ENCODE measurements at places on chromosomes 7 and 10.
A peak's percentile ranks its signal among the peaks of the same experiment; 100 is the strongest.

- no peak for DNase-seq
Measured at GRCh38 chr10:84076540-84077195, 62.6 kb upstream of the GHITM start.

DNA sequence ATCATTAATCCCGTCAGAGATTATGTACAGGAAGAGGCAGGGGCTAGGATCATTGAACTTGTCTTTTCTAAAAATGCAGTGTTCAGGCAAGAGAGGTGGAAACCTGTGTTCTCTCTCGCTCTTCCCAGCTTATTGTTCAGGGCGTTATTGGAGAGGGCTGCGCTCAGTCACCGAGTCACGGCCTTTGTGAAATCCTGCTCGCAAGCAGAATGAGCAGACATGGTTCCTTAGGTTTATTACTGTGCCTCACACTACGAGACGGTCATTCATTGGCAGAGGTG is 631 bp upstream of the PRKRIP1 start:
- peak; percentile 34 for DNase-seq

GRCh38 chr7:86598721-86599120 is 45.0 kb upstream of the GRM3 start:
- DNase-seq: no peak

DNA sequence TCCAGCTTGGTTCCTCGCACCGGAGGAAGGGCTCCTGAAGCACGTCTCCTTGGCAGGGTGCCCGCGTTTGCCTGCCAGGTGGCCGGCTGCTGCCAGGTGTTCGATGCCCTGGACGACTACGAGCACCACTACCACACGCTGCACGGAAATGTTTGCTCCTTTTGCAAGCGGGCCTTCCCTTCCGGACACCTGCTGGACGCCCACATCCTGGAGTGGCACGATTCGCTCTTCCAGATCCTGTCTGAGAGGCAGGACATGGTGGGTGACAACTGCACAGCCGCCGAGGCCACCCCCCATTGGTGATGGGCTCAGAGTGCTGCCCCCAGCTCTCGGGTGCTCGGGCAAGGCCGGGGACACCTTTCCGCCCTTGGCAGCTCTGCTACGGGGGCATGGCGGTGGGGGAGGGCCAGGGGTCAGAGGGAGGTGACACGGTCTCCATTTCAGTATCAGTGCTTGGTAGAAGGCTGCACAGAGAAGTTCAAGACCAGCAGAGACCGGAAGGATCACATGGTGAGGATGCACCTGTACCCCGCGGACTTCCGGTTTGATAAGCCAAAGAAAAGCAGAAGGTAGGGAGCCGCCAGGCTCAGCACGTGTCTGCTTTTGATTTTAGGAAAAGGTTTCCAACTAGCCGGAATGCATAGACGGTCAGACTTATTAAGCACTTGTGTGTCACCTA is 1.1 kb downstream of the ZNF511 start:
- DNase-seq: no peak

- no peak for DNase-seq
Measured at GRCh38 chr7:34315032-34315431, 343.0 kb upstream of the NPSR1 start.

- no peak for DNase-seq
Measured at GRCh38 chr7:152937282-152937681, 177.7 kb downstream of the ACTR3B start.

DNA sequence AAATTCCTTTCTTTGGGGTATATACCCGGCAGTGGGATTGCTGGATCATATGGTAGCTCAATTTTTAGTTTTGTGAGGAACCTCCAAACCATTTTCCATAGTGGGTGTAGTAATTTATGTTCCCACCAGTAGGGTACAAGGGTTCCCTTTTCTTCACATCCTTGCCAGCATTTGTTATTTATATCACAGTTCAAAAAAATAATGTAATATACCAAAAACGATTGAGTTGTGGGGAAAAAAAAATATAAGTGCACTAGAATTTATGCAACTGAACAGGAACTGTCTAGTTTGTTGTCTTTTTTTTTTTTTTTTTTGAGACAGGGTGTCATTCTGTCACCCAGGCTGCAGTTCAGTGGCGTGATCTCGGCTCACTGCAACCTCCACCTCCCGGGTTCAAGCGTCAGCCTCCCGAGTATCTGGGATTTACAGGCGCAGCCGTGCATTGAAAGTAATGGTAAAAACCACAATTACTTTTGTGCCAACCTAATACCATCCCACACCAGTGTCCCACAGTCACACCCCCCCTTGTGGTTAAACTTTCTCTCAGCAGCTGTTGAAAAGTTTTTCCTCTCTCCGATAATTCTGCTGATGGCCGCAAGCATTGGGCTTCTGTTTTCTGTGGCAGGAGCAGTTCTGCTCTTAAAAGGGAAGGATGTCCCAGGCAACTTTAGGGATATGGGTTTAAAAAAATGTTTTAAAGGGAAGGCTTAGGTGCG is 6.8 kb upstream of the LAT2 start:
- DNase-seq: no peak

DNA sequence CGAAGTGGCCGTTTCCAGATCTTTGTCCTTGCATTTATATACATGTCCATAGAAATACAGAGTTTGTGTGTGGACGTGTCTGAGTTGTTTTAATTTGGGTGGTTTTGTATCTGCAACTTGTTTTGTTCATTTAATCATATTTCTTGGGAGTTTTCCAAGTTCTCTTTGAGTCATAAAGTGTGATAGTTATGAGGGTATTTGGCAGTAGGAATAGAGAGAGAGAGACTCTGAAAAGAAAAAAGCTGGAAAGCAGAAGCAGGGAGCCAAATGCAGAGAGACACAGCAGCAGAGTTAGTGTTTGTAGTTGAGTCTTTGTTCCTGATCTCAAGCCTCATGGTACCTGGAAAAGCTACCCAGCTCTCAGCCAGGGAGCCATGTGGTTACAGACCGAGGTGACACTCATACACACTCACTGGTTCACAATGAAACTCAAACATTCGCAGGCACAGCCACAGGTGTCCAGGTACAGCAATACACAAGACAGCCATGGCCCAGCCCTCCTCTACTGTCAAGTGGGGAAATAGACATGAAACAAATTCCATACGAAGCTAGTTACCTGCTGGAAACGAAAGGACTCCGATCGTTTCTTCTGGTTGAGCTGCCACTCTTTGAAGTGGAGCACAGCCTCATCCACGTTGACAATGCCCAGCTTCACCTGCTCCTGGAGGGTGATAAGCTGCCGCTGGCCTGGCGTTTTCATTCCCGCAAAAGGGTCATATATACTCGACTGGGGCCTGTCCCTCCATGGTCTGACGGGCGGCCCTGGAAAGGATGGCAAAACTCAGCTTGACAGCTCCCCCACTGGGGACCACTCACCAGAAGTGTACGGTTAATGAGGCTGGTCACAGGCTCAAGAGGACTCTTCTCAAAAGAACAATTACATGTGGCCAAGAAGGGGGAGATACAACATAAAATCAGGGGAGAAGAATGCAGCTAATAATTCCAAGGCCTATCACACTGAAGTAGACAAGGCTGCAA is 33.3 kb upstream of the TM9SF3 start:
- no peak for DNase-seq

GRCh38 chr7:129423700-129424410 is 10.4 kb upstream of the STRIP2 start:
- DNase-seq: no peak

GRCh38 chr7:74355091-74355490 is 65.9 kb downstream of the CLIP2 start:
- no peak for DNase-seq

- no peak for DNase-seq
Measured at GRCh38 chr10:60958892-60959601, 15.1 kb upstream of the RHOBTB1 start.

GRCh38 chr7:44044315-44045225 is at the start of gene DBNL:
Gene DBNL (plus strand): TSS chr7:44044702. CDS start chr7:44044738, 36 bp downstream.
- peak; percentile 95 for DNase-seq

DNA sequence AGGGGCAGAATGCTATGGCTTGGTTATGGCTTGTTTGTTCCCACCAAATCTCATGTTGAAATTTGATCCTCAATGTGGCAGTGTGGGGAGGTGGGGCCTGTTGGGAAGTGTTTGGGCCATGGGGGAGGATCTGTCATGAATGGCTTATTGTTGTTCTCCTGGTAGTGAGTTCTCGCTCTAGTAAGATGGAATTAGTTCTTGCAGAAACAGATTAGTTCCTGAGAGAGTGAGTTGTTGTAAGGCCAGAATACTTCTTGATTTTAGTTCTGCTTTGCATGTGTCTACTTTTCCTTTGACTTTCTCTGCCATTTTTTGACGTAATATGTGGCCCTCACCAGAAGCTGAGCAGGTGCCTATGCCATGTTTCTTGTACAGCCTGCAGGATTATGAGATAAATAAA is 188.2 kb downstream of the KIF20B start:
- no peak for DNase-seq

- no peak for DNase-seq
Measured at GRCh38 chr10:133127291-133128125, 32.5 kb upstream of the KNDC1 start.

DNA sequence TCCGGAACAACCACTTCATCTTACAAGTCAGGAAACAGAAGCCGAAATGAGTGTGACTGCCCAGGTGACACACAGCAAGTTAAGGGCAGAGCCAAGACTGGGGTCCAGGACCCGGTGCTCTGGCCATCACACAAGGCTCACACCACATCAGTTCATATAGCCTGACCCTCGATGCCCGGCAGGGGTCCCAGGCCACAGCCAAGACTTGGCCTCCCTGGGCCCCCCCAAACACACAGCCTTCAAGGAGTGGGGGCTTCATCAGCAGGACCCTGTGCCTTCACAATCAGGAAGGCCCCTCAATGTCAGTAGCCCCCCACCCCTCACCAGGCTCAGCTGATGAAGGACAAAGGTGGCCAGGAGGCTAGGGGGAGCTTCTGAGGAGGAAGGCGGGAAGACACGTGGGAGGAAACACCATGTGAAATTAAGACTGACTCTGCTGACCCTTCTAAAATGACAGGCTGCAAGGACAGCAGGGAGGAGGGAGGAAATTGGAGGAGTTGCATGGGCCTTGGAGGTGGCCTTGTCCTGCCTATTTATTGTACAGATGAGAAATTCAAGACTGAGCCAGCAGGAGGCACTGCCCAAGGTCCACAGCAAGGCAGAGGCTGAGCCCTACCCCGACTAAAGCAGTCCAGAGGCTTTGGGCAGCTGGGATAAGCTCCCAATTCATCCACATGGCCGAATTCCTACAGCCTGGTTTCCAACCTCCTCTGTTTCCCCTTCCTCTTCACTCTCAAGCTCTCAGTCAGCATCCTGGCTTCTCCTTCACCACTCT is 216.1 kb upstream of the ZMIZ1 start:
- no peak for DNase-seq

DNA sequence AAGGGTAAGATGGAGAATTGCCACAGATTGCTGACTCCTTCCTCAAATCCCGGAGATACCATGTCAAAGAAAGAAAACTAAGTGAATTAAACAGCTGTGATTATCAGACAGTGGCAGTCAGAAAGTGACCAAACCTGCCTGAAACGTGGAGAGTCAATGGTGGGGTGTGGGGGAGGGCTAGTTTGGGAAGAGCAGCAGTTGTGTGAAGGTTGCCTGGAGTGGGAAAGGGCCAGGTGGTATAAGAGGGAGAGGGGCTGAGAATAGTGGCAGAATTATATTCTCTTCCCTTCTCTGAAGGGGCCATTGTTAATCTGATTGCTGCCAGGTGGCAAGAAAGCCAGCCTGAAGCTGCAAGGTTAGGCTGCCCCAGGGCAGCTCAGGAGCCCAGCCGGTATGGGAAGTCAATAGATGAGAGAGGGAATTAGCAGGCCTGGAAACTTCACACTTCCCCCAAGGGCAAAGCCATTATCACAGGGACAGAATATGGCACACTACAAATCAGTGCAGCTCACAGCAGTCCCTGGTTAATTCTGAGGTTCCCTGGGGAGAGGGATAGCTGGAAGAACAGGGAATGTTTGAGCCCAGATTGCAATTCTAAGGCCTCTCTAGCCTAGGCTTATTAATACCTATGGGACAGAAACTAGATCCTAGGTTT is 83.9 kb upstream of the ITGB1 start:
- peak; percentile 78 for DNase-seq

DNA sequence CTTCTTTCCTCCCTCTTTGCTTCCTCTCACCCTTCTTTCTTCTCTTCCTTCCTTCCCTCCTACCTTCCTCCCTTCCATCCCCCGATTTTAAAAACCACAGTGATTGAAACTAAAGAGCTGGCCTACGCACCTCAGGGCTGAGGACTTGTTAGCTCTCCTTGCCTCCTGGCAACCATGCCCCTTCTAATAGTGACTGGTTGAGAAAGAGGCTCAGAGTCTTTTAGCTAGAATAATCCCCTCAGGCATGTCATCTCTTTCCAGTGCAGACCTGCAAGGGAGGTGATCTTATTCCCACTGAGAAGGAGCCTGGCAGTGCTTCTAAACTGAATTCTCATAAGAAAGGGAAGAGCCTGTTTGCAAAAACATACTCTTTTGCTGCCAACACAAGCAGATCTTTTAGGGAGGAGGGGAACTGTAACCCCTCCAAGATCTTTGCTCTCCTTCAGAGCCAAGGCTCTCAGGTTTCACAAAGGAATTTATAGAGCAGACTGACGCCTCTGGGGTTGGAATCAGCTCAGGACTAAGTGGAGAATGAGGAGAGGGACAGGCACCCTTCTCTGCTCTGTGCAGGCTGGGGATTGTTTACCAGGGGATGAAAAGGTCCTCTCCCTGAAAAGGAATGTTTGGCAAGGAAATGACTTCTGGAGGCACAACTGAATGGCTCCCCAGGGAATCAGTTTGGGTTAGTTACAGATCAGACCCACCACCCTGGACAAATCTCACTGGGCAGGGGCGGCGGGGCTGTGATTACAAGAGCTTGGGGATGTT is 9.4 kb upstream of the ANKRD1 start:
- DNase-seq: no peak

GRCh38 chr10:51000976-51001375 is 73.3 kb upstream of the PRKG1 start:
- DNase-seq: no peak

GRCh38 chr10:68869623-68870022 is 31.5 kb upstream of the DDX50 start:
- DNase-seq: no peak

DNA sequence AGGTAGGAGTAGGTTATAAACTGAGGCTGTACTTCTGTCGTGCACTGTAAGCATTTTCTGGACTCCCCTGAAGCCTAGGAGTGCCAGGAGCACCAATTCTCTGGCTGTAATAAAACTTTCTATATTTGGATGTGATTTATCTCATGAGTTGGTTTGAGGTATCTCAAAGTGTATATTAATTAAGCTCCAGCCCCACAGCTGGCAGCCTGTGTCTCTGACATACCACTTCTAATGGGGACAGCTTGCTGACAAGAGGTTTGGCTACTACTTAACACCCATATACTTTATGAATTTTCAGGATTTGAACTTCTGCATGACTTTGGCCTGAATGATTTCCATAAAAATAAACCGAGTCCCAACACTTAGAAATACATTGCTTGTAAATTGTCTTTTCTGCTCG is 35.2 kb downstream of the CFAP58 start:
- DNase-seq: no peak

DNA sequence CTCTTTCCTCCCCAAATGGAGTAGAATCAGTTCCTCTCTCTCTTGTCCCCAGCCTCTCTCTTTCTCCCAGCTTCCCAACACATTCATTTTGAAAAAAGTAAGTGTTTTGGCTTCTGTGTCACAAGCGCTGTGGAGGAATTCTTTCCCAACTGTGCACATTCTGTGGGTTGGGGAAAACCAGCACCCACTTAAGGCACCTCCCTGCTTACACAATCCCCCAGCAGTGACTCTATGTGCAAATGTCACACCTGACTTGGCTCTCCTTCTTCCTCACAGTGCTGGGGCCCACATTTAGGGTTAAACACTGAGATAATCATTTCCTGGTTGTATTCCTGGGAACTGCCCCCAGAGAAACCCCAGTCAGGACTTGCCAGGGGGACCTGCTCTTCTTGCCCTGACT is 358.1 kb upstream of the ZNF32 start:
- no peak for DNase-seq
